Suprapubic skin (tissue), 4 donors: ENCODE measurements at places on chromosomes 13 and 19. TPM values are rescaled to one million over a fixed set of nuclear protein-coding genes. Genes with fewer than 3 reads are reported as not detected.

RFC3 gene
- total RNA-seq: 10.7 TPM

ZNF677 gene
- total RNA-seq: 24.3 TPM

PTGIR gene
- total RNA-seq: 0.57 TPM

DPF1 gene
- total RNA-seq: 1.1 TPM

LGI4 gene
- 11.8 TPM for total RNA-seq

CEACAM16 gene
- total RNA-seq: not detected

CRTC1 gene
- total RNA-seq: 5.2 TPM

SHC2 gene
- 21.8 TPM for total RNA-seq

HRC gene
- total RNA-seq: 1.0 TPM

EBI3 gene
- 0.89 TPM for total RNA-seq

MOB3A gene
- total RNA-seq: 27.3 TPM

IFNL3 gene
- not detected for total RNA-seq

GNG7 gene
- total RNA-seq: 2.2 TPM

C1QTNF9 gene
- total RNA-seq: 0.42 TPM
